ENCODE measurements at places on chromosomes 11 and 22.
A peak's percentile ranks its signal among the peaks of the same experiment; 100 is the strongest.

GRCh38 chr11:134609361-134610115, 197.5 kb upstream of the B3GAT1 start:
- H3K36me3 ChIP-seq: peaks cover 3% of the 10 kb centered on the region
- no peaks in the 10 kb centered on the region for H3K4me1 ChIP-seq
- DNase-seq: no peak

DNA sequence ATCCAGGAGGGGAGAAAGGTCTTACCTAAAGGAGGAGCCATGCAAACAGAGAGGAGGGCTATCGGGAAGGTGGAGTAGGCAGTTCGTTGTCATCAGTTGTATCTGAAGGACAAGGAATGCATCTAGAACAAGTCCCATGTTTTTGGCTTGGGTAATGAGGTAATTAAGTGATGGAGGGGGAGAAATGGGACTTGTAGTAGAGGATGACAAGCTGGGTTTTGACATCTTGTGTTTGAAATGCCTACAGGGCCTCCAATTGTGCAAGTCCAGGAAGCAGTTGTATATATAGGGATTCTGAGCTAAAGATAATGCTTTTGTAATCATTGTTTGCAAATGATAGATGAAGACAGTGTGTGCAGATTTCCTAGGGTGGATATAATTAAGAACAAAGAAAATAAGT, 622.8 kb downstream of the NTM start:
- H3K27ac ChIP-seq: no peak overlapping the region
- H3K36me3 ChIP-seq: peaks cover 15% of the 10 kb centered on the region
- H3K27me3 ChIP-seq: peaks cover 4% of the 10 kb centered on the region
- DNase-seq: no peak
- H3K4me1 ChIP-seq: no peaks in the 10 kb centered on the region

- H3K27me3 ChIP-seq: peaks cover 2% of the 10 kb centered on the region
- no peak overlapping the region for H3K27ac ChIP-seq
- no peaks in the 10 kb centered on the region for H3K36me3 ChIP-seq
- H3K4me3 ChIP-seq: no peak overlapping the region
These were observed 14.6 kb downstream of the NF2 start for GRCh38 chr22:29617922-29618629.

- H3K4me1 ChIP-seq: peaks cover 34% of the 10 kb centered on the region
- no peak for DNase-seq
- H3K27ac ChIP-seq: no peak overlapping the region
- H3K27me3 ChIP-seq: no peaks in the 10 kb centered on the region
These were observed 55.3 kb downstream of the ETS1 start for GRCh38 chr11:128532016-128532571.

DNA sequence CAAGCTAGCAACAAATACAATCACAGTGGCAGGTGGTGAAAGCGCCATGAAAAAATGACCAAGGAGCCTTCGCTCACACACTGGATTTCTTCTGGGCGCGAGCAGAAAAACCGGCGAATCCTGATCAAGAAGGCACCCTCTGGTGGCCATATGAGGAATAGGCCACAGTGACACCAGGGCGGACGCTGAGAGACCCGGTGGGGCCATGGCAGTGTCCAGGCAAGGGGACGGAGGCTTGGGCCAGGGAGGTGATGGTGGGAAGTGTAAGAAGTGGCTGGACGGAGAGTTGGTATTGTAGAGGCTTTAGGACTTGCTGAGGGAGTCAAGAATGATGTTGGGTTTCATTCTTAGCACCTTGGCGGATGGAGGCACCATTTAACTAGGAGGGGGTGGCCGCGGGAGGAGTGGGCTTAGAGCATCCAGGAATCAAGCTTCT, 16.9 kb upstream of the RAC2 start:
- no peak overlapping the region for H3K27ac ChIP-seq
- H3K4me3 ChIP-seq: no peak overlapping the region
- H3K27me3 ChIP-seq: peaks cover 9% of the 10 kb centered on the region
- H3K4me1 ChIP-seq: peaks cover 8% of the 10 kb centered on the region
- no peaks in the 10 kb centered on the region for H3K36me3 ChIP-seq

GRCh38 chr11:57474017-57474802, 13.9 kb downstream of the RTN4RL2 start:
- no peaks in the 10 kb centered on the region for H3K36me3 ChIP-seq
- H3K27me3 ChIP-seq: peaks cover 27% of the 10 kb centered on the region
- peaks cover 18% of the 10 kb centered on the region for H3K4me1 ChIP-seq

- peaks cover 22% of the 10 kb centered on the region for H3K27me3 ChIP-seq
- no peak within 1 kb of the TSS for H3K27ac ChIP-seq
- H3K4me3 ChIP-seq: peak within 1 kb of the TSS; percentile 78
- H3K4me1 ChIP-seq: peaks cover 11% of the 10 kb centered on the region
- DNase-seq: peak; percentile 24
These were observed at the start of gene MAP6 for GRCh38 chr11:75668451-75669297. TSS of gene MAP6 (minus strand) at chr11:75669038. CDS start at chr11:75668369, 669 bp downstream.

- H3K27me3 ChIP-seq: no peaks in the 10 kb centered on the region
- H3K36me3 ChIP-seq: no peaks in the 10 kb centered on the region
- no peak for DNase-seq
- peaks cover 2% of the 10 kb centered on the region for H3K4me1 ChIP-seq
- no peak overlapping the region for H3K27ac ChIP-seq
- H3K4me3 ChIP-seq: no peak overlapping the region
These were observed 48.6 kb downstream of the CADM1 start for GRCh38 chr11:115455613-115456012.

- H3K27ac ChIP-seq: no peak overlapping the region
- H3K4me1 ChIP-seq: peaks cover 32% of the 10 kb centered on the region
- H3K27me3 ChIP-seq: peaks cover 8% of the 10 kb centered on the region
- H3K4me3 ChIP-seq: no peak overlapping the region
- peaks cover 9% of the 10 kb centered on the region for H3K36me3 ChIP-seq
These were observed 27.1 kb downstream of the ARAP1 start for GRCh38 chr11:72724851-72725723.

DNA sequence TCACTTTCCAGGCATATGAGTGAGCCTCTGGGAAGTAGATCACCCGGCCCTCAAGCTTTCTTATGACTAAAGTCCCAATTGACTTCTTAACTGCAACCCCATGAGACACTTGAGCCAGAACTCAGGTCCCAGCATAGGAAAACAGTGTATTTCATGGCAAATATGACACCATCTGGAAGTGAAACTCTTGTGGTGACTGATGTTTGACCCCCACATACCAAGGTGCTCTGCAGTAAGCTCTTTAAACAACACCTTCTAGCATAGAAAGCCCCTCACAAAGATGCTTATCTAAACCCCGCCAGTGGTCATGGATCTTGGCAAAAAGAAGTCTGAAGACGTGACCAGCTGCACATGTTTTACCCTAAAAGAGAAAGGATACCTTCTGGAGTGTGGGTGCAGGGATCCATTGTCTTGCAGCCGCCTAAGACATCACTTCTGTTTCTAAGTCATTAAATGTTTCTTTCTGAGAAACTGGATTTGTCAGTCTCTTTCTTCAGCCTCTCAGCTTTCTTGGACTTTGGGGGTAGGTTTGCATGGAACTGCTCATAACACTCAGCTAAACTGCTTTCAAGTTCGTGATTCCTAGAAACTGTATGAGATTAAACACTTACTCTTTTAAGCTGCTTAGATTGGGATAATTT, 7.4 kb upstream of the PELI3 start:
- H3K4me1 ChIP-seq: no peaks in the 10 kb centered on the region
- DNase-seq: no peak
- H3K36me3 ChIP-seq: no peaks in the 10 kb centered on the region

- H3K36me3 ChIP-seq: peaks cover 10% of the 10 kb centered on the region
- H3K4me1 ChIP-seq: peaks cover 39% of the 10 kb centered on the region
- DNase-seq: no peak
These were observed at the start of gene FCHSD2 for GRCh38 chr11:73142128-73142377. TSS of gene FCHSD2 (minus strand) at chr11:73142318. CDS start at chr11:73141877, 441 bp downstream.

DNA sequence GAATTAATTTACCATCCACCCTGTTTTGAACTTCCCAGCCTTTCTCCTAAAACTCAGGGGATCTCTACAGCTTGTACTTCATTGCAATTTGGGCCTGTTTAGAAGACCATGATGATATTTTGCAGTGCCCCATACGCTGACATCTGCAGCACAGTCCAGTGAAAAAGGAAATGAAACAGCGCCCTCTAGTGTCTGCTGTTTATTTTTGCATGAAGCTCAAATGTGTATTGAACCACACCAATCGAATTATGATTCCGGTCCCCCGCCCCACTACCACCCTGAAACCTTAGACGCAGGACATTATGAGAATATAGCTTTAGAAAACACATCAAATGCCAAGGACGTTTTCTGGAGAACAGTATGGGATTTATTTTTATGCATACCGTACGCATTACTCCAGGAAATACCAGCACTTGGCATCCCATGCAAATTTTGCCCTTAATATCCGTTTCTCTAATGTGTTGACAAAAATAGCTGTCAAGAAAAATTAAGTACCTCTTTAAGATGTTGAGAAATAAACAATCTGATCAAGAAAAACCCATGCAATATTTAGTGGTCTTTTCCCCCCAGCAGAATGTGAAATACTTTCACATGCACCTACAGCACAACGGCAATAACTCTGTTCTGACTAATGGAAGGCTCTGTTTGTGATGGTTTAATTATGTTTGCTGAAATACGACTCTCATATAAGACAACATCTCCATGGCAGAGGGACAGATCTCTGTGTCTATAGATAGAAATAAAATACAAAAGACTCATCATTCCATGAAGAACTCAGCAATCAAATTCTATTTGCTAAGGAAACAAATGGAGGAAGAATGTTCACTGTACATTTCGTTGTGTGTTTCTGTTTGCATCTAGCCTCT, 93.9 kb downstream of the TECTA start:
- peak; percentile 71 for DNase-seq
- H3K4me1 ChIP-seq: peaks cover 2% of the 10 kb centered on the region
- no peaks in the 10 kb centered on the region for H3K27me3 ChIP-seq
- no peak overlapping the region for H3K27ac ChIP-seq
- H3K36me3 ChIP-seq: no peaks in the 10 kb centered on the region

- no peak overlapping the region for H3K27ac ChIP-seq
- H3K4me3 ChIP-seq: no peak overlapping the region
- no peaks in the 10 kb centered on the region for H3K36me3 ChIP-seq
- no peak for DNase-seq
- no peaks in the 10 kb centered on the region for H3K27me3 ChIP-seq
These were observed 1318.3 kb upstream of the RAG2 start for GRCh38 chr11:37916331-37916730.

GRCh38 chr22:37148742-37149665, 712 bp downstream of the IL2RB start:
- H3K36me3 ChIP-seq: no peaks in the 10 kb centered on the region
- H3K4me1 ChIP-seq: peaks cover 3% of the 10 kb centered on the region
- DNase-seq: no peak
- H3K27me3 ChIP-seq: peaks cover 25% of the 10 kb centered on the region
- H3K4me3 ChIP-seq: no peak overlapping the region

DNA sequence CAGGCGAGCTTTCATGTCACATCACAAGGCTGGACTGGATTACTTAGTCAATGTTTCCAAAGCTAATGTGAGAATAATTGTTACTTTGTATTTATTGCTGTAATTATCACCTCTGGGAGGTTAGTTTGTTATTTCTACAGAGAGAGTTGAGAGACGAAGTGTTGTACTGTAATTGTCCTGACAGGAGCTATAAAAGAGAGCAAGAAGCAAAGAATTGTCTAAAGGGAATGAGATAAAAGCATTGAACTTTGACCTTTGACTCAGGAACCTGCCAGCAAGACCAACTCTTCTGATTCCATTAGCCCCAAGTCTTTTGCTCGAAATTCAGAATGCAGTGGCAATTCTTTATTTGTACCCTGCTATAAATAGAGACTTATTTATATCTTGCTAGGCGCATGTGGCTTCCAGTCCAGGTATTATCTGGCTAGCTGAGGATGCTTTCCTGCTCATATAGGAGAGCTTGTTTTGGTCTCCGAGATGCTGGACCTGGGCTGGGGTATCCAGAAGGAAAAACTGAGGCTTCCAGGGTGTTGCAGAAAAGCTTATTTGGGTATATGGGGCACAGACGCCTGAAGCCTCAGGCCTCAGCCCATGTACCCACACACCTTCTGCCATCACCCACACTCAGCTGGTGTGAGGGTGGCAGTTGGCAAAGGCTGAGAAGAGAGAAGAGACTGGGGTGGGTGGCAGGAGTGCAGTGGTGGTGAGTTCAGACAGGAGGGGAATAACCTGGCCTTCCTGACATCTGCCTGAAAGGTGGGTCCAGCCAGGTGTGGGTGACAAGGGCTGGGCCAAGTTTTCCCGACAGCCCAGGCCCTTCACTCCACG, 40.7 kb downstream of the SYT13 start:
- H3K27ac ChIP-seq: no peak overlapping the region
- H3K4me3 ChIP-seq: no peak overlapping the region
- H3K36me3 ChIP-seq: no peaks in the 10 kb centered on the region
- H3K4me1 ChIP-seq: peaks cover 2% of the 10 kb centered on the region
- H3K27me3 ChIP-seq: peaks cover 4% of the 10 kb centered on the region

- peak; percentile 27 for DNase-seq
- no peaks in the 10 kb centered on the region for H3K27me3 ChIP-seq
- H3K4me3 ChIP-seq: no peak overlapping the region
- H3K4me1 ChIP-seq: no peaks in the 10 kb centered on the region
- H3K27ac ChIP-seq: no peak overlapping the region
These were observed 78.5 kb downstream of the PLEKHA7 start for GRCh38 chr11:16935518-16936302.

- peaks cover 1% of the 10 kb centered on the region for H3K27me3 ChIP-seq
- no peaks in the 10 kb centered on the region for H3K36me3 ChIP-seq
- H3K4me3 ChIP-seq: no peak overlapping the region
- no peak overlapping the region for H3K27ac ChIP-seq
- no peak for DNase-seq
These were observed 377.3 kb upstream of the CCDC90B start for GRCh38 chr11:83663446-83663845.

- peaks cover 7% of the 10 kb centered on the region for H3K27me3 ChIP-seq
- no peak overlapping the region for H3K27ac ChIP-seq
- H3K36me3 ChIP-seq: no peaks in the 10 kb centered on the region
- DNase-seq: no peak
- H3K4me3 ChIP-seq: no peak overlapping the region
- peaks cover 30% of the 10 kb centered on the region for H3K4me1 ChIP-seq
These were observed 224.3 kb upstream of the PITPNB start for GRCh38 chr22:28143241-28143865.

- H3K27me3 ChIP-seq: no peaks in the 10 kb centered on the region
- H3K4me1 ChIP-seq: no peaks in the 10 kb centered on the region
- no peaks in the 10 kb centered on the region for H3K36me3 ChIP-seq
- H3K4me3 ChIP-seq: no peak overlapping the region
These were observed 175.7 kb upstream of the CARD18 start for GRCh38 chr11:105315287-105315686.

DNA sequence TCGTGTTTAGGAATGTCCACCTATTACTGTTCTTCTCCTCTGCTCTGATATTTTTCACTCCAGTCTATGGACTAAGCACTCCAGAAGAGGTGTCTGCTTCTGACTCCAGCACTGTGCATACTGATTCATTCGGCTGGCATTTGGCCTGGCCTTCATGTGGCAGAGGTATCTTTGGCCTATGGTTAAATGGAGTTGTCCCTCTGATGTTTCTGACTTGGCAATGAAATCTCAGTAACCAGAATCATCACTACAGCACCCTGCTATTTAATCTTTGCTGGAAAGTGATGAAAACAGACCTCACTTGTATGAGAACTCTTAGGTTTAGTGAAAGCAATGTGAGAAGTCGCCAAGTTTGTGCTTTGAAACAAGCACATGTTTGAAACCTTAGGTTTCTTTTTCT, 155.2 kb downstream of the MAML2 start:
- H3K27me3 ChIP-seq: no peaks in the 10 kb centered on the region
- no peaks in the 10 kb centered on the region for H3K36me3 ChIP-seq
- peaks cover 23% of the 10 kb centered on the region for H3K4me1 ChIP-seq
- H3K4me3 ChIP-seq: no peak overlapping the region
- H3K27ac ChIP-seq: no peak overlapping the region
- no peak for DNase-seq

Measured in endothelial cell (in vitro differentiated cells).